ENCODE measurements at places on chromosomes 1 and 21.

DNA sequence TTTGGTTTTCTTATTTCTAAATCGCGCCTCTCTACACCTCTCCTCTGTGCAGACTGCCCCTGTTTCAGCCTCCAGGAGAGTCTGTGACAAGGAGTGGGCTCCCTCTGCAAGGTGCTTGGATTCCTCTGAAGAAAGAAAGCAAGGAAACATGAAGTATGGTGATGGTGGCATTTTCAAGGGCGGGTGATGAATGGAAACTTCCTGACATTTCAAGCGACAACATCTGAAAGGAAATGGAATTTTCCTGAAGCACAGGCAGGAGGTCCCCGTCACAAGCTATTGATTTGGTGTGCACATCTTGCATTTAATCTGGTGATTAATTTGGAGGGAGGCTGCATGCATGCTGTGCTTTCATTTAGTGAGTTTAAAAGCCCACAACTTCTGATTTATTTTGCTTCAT lies 164.6 kb upstream of the FGGY start:
- DNase-seq, result no peak

GRCh38 chr1:46422261-46422871 lies 28.2 kb downstream of the FAAH start:
- no peak for DNase-seq

- DNase-seq, result peak; percentile 4
Observed at GRCh38 chr1:247857069-247857984, at the start of gene TRIM58. TRIM58 (plus strand) TSS chr1:247857187; CDS start chr1:247857247, 60 bp downstream.

DNA sequence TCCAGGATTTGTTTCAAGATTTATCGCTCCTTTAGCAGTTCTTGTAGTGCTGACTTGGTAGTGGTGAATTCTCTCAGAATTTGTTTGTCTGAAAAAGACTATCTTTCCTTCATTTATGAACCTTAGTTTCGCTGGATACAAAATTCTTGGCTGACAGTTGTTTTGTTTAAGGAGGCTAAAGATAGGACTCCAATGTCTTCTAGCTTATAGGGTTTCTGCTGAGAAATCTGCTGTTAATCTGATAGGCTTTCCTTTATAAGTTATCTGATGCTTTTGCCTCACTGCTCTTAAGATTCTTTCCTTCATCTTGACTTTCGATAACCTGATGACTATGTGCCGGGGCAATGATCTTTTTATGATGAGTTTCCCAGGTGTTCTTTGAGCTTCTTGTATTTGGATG lies 28.9 kb downstream of the RPAP2 start:
- no peak for DNase-seq

Measured in renal cortex interstitium (tissue), 15 donors.